ENCODE measurements at places on chromosomes 4 and X. TPM values are rescaled to one million over a fixed set of nuclear protein-coding genes. Genes with fewer than 3 reads are reported as not detected.

GRCh38 chrX:107571296-107571998 is 56.9 kb upstream of the PRPS1 start:
- peak; percentile 32 for DNase-seq

DNA sequence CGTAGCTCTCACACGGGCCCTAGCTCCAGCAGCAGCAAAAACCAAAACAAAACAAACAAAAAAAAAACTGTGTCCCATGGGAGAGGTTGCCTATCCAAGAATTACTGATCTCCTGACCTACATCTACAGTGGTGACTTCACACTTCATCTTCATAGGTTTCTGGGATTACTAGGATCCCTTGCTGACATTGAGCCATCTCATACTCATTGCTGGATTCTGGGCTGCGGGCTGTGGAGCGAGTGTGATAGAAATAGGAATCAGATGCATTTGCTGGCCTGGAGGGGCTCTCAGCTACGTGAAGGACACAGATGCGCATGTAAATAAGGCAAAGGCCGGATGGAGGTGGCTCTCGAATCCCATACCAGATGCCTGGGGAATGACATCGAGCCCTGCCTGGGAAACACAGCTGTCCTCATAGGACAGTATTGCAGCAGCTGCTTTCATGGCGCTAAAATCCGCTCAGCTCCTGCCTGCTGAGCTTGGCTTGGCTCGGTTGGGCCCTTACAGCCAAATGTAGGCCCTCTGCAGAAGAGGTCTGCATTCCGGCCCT is 41.7 kb downstream of the CNGA2 start:
- DNase-seq = no peak

GRCh38 chr4:10320130-10320529 is 137.1 kb downstream of the ZNF518B start:
- peak; percentile 17 for DNase-seq

GRCh38 chr4:77581724-77582123 is 23.9 kb upstream of the CXCL13 start:
- DNase-seq = no peak

NDST4 gene
- 0.12 TPM for total RNA-seq

NEXMIF gene
- 0.80 TPM for total RNA-seq
